LHCN-M2 (cell line): ENCODE measurements at places on chromosomes 5 and 9.

GRCh38 chr9:94638335-94639060 lies 820 bp downstream of the FBP1 start:
- DNase-seq = no peak

- DNase-seq = no peak
Observed at GRCh38 chr5:33933723-33934169, 2.4 kb upstream of the RXFP3 start.

GRCh38 chr9:3004572-3004971 lies 160.7 kb upstream of the PUM3 start:
- DNase-seq = no peak

DNA sequence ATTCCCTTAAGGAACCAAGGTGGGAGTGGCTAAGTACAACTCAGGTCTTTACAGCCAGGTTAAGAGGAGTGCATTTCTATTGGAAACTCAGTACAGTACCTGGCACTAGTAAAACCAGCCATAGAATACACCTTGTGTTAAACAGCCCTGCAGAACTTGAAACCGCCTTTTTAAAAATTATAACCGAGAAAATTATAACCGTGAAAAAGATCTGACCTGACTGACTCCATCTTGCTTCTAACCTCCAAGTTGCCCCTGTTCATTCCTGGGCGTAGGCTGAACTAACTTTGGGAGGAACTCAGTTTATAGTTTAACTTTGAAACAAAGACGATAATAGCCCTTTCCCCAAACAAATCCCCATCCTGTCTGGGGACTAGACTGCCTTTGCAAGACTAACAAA lies 132.3 kb downstream of the SUSD1 start:
- DNase-seq = no peak

DNA sequence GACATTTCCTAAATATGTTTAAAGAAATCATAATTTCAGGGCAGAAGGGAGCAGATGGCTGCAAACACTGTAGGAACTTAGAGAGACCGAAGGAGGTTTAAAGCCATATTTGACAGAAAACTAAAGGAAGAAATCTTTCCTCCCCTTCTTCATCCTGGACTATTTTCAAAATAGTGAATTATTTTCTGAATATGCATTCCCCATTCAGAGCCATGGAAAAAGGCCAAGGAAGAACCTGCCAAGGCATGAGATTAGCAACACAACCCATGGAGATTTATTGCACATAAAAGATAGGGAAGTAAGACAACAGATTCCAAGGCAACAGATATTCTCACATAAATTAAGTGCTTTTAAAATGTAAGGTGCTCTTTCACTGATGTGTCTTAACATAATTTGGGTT lies 233.3 kb upstream of the ADAMTS16 start:
- DNase-seq = no peak

DNA sequence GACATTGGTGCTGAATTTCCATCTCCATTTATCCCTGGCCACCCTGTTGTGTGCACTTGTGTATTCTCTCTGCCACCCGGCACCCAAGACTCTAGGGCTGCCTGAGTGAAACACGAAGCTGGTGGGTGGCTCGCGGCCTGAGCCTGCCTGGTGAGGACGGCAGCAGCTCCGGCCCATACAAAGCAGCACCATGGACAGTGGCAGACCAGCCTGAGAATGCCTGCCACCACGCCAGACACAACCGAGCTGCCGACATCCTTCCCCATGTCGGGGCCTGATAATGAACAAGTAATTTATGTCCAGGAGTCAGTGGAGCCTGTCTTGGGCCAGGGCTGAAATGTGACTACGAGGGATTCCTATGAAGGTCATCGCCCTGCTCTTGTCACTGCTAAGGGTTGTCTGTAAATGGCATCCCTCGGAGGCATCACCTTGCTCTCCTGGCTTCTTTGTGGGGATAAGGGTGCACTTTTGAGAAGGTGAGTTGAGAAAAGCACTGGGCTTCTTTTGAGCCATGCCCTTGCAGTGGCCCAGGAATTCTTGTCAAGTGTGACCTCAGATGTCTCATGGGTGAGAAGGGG lies 175.7 kb downstream of the MELK start:
- DNase-seq = peak; percentile 35

GRCh38 chr9:135614821-135615665 lies 24.3 kb downstream of the GLT6D1 start:
- no peak for DNase-seq

DNA sequence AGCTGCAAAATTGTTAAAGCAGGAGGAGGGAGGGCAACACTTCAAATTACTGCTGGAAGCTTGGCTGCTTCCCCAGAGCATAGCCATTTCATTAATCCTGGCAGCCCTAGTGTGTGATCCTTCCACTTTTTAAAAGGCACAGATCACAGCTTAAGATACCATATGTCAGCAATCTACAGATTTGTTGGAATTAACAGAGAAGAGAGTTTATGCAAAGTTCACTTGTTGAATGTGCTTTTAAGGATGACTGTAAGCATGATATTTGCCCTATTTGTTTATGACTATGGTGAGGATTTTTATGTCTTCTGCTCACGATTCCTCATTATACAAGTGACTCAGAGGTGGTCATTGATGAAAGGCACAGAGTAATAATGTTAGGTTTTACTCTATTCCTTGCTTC lies 156.0 kb upstream of the CDKN2B start:
- DNase-seq = peak; percentile 41

GRCh38 chr9:127846443-127847177 lies 7.8 kb downstream of the ENG start:
- no peak for DNase-seq

- DNase-seq = peak; percentile 39
Observed at GRCh38 chr9:95171001-95171400, 146.5 kb downstream of the FANCC start.

GRCh38 chr9:129245276-129245675 lies 67.2 kb upstream of the IER5L start:
- DNase-seq = peak; percentile 26

GRCh38 chr9:127053057-127053821 lies 69.2 kb downstream of the ANGPTL2 start:
- no peak for DNase-seq
